NCI-H1092 treated with DMSO at 0.1 percent for 48 hours (cell line): ENCODE measurements at places on chromosomes 7 and 10.

- DNase-seq: no peak
These were observed 16.6 kb upstream of the GTPBP4 start for GRCh38 chr10:971613-972012.

DNA sequence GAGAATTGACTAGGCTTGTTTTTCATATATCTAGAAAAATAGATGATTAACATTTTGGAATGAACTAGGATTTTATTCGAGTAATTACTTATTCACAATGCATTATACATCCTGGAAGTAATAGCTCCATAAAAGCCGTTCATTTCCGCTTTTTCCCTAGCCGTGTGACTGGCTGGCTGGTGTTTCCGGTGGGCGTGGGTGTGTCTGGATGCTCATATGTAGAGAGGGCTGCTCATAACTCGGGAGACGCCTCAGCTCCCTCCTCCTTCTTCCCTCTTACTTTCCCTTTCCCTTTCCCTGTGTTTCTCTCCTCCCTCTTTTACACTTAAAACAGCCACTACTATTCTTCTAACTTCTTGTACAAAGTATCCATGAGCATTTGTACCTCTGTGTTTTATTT, 187.7 kb upstream of the VSTM2A start:
- DNase-seq: no peak

DNA sequence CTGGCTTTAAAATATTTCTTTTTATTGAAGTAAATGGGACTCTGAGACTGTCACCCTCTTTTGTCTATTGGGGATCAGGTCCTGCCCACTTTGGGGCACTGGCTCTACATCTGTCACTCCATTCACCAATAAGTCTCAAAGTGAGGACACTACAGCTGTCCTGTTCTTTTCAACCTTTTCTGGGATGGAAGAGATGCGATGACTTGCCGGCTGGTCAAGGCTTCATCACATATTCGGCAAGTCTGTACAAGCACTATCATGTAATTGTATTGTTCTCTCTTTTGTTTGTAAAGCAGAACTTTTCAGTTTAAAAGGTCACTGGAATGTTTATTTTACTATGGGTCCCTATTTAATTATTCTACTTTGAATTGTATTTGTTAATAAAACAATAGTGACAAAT, 17.7 kb upstream of the SP8 start:
- DNase-seq: no peak

DNA sequence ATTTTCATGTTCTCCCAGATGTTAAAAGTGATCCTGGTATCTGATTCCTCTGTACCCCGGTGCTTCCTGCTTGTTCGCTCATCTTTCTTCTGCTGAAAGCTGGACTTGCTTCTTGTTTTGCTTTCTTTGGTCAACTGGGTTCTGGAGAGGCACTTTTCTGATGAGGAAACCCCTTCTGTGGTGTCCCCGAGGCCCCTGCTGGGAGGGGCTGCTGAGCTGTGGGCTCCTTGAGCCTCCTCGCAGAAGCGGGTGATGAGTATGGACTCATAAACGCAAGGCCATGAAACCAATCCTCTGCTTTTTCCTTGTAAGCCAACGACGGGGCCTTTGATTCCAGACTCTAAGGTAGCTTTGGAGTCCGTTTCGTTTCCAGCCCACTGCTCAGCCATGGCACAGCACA, 7.8 kb downstream of the WIPI2 start:
- DNase-seq: no peak

- peak; percentile 11 for DNase-seq
These were observed 18.1 kb downstream of the HACD1 start for GRCh38 chr10:17599089-17599488.

DNA sequence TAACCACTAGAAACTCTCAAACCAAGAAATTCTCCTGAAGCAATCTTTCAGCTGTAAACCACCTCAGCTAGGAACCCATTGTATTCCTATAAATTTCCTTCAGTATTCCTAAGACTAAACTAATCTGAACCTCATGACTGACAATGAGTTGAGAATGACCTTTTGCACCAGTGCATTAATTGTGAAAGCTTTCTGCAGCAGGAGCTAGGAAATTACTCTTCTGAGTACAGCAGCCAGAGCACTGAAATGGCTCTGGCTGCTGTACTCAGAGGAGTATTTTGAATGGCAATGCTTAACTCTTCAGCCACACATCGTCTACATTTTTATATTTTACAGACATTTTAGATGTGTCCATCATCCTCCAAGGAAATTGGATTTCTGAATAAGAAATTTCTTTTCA, 109.7 kb downstream of the PCDH15 start:
- DNase-seq: no peak

DNA sequence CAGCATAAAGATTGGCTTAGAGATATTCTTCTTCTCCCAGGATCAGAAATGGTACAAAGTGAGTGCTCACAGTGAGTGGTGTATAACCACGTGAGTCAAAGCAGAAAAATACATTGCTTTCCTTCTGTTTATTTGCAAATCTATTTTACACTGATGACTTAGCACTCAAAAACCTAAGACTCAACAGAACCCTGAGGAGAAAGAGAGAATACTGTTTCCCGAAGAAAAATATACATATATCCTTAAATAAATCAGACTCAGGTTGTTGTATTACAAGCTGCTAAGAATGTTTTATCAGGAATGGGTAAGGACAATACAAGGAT, 48.7 kb downstream of the ODAD2 start:
- no peak for DNase-seq

- no peak for DNase-seq
These were observed 98.0 kb upstream of the PIK3CG start for GRCh38 chr7:106767078-106767477.

GRCh38 chr10:23820792-23821191, 381.9 kb downstream of the OTUD1 start:
- DNase-seq: no peak

GRCh38 chr10:118729200-118729599, 25.6 kb downstream of the CACUL1 start:
- DNase-seq: no peak

DNA sequence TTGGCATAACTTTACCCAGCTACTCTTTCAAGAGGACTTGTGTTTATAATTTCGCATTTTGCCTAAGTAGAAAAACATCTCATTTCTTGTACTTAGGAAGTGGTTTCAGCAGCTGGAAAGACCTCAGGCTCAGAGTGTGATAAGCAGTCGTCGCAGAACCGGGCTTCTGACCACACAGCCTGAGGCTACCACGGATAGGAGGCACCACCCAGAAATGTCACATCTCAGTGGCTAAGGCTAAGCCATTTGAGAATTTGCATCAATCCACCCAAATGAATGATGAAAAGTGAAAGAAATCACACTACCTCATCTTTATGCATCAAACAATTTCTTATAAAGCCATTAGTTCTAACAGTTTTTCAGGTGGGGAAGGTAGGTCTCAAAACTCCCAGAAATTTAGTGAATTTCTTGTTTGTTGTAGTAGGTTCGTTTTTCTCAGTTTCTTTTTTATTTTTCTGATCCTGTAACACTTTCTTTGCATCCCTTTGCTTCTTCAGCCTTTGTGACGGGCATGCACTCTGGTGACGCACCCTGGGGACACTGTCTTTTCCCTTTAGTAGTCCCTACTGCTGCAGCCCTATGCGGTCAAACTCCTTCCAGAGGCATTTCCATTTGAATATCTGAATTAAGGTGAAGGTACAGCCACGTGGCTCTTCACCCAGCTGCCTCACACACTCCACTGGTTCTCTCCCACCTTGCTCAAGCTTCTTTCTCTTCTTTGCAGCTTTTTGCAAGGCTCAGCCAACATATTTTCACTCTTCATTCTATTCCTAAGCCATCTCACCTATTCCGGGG, 68.5 kb downstream of the MAP3K8 start:
- no peak for DNase-seq

DNA sequence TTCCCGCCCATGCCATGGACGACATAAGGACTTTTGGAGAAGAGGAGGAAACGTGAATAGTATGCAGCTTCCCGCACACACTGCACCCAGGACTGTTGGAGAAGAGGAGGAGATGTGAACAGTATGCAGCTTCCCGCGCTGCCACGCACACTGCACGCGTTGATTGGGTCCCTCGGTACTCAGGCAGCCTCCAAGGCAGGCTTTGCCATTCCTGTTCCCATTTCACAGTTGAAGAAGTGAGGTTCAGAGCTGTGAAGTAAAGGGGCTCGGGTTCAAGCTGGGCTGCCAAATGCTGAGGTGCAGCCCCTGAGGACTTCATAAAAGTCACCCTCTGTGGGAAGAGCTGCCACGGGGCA, 147.9 kb upstream of the FAM20C start:
- DNase-seq: no peak
